Left forelimb (tissue), 1 donor: ENCODE measurements at places on chromosomes 7 and 10.

- DNase-seq = no peak
These were observed 208.5 kb downstream of the TRIL start for GRCh38 chr7:28749638-28750037.

DNA sequence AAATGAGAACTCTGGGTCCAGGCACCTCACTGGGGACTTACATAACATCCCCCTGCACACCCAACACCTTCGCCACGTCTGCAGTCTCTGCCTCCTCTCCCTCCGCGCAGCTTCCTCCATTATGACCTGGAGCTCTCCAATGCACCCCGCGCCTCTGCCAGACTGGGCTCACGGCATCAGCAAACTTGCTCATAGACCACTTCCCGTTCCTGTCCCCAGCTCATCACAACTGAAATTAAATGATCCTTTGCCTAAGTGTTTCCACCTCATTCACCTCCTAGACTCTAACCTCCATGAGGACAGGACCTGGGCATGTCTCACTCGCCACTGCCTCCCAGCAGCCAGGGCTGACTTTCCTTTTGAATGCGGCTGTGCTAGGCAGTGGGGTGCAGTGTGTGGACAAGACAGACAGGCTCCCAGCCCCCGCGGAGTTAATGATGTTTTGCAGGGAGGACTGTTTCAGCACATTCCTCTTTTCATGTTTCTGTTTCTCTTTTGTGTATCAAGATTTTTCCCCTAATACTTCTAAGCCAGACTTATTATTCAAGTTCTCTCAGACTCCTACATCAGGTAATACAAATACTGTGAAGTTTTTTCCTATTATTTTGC, 18.8 kb downstream of the CHST15 start:
- DNase-seq = no peak

GRCh38 chr7:155753446-155753965, 58.8 kb downstream of the SHH start:
- no peak for DNase-seq

GRCh38 chr10:34114914-34115313, 700.2 kb downstream of the PARD3 start:
- DNase-seq = no peak

DNA sequence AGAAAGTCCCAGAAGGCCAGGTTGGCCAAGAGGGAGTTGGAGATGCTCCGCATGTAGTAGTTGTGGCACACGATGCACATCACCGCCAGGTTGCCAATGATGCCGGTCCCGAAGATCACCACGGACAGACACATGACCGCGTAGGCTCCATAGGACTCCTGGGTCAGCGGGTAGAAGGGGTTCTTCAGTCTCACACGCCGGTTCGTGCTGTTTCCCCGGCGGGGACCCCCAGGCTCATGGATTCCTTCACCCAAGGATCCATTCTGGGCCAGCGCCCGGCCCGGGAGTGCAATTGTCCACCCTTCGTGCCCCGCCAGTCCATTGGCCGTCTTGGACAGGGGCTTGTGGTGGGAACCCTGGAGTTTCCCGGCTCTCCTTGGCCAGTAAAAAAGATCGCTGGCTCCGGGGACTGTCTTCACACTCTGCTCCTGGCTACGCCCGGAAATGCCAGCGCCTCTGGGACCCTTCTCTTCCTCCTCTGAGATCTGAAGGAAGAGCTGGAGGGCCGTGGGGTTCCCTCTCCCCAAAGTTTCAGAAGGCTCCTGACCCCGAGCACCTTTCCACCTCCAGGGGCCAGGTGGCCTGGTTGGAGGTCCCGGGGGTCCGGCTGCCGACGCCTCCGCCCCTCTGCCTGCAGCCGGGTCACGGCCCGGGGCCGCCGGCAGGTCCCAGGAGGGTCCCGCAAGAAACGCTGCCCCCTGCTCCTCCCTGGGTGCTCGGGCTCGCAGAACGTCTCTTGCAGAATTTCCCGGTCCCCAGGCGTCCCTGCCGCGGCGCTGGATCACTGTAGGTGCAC, 1.3 kb downstream of the GPR37 start:
- no peak for DNase-seq
